Fibroblast of gingiva (primary cell): ENCODE measurements at places on chromosomes 5 and 9.
A peak's percentile ranks its signal among the peaks of the same experiment; 100 is the strongest.

- DNase-seq: no peak
Observed at GRCh38 chr9:31355965-31356364, 1028.5 kb upstream of the ACO1 start.

- DNase-seq: no peak
Observed at GRCh38 chr5:75282581-75282980, 45.9 kb upstream of the ANKRD31 start.

DNA sequence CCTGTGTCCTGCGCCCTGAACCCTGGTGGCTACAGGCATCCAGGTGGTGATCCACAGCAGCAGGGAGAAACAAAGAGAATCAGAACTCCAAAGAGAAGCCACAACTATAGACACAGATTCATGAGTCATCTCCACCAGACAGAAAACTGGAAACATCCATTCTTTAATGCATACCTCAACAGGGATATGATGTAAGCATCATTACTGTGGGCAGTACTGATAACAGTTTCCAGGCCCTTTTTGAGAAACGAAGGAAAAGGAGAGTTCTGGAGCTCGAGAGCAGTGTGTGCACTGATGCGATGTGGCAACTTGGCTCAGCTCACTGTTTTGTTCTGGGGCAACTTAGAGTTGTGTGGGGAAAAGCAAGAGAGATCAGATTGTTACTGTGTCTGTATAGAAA, 215.6 kb upstream of the ADAMTS16 start:
- no peak for DNase-seq

- DNase-seq: peak; percentile 28
Observed at GRCh38 chr9:136312436-136312835, 8.5 kb upstream of the CCDC187 start.

- no peak for DNase-seq
Observed at GRCh38 chr5:111557686-111558085, 45.4 kb upstream of the STARD4 start.

GRCh38 chr5:74432216-74432615, 208.3 kb downstream of the ENC1 start:
- no peak for DNase-seq

- no peak for DNase-seq
Observed at GRCh38 chr5:158375531-158375930, 516.6 kb upstream of the CLINT1 start.

DNA sequence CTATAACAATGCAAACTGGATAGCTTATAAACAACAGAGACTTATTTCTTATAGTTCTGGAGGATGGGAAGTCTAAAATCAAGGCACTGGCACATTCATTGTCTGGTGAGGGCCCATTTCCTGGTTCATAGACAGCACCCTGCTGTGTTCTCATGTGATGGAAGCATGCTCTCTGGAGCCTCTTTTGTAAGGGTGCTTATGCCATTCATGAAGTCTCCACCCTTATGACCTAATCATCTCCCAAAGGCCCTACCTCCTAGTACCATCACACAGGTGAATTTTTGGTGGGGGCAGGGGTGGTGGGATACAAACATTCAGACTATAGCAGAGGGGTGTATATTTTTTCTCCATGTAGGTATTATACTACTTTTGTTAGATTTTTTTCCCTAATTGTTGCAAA, 92.4 kb downstream of the UNC13B start:
- DNase-seq: no peak

GRCh38 chr9:106310782-106311181, 552.2 kb upstream of the ZNF462 start:
- DNase-seq: no peak
